ENCODE measurements at places on chromosomes 13 and 19.

DNA sequence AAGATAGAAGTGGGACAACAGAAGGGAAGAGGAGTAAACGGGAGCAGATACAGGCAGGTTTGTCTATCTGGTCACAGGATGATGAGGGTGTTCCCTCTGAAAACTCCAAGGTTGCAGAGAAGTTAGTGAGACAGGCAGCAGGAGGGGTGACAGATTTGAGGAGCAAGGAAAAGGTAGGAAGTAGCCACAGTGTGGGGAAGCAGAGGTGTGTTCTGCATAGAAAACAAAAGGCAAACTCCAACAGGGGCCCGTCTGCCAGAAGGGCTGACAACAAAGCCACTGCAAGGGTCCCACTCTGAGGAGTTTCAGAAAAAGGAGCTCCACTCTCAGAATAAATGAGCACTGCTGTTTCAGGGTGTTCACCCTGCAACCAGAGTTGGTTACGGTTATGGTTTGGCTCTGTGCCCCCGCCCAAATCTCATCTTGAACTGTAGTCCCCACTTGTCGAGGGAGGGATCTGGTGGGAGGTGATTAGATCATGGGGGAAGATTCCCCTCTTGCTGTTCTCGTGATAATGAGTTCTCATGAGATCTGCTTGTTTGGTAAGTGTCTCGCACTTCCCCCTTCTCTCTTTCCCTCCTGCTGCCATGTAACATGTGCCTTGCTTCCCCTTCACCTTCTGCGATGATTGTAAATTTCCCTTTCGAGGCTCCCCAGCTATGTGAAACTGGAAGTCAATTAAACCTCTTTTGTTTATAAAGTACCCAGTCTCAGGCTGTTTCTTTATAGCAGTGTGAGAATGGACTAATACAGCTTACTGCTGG is 32.1 kb downstream of the SMAD9 start:
- DNase-seq: no peak

DNA sequence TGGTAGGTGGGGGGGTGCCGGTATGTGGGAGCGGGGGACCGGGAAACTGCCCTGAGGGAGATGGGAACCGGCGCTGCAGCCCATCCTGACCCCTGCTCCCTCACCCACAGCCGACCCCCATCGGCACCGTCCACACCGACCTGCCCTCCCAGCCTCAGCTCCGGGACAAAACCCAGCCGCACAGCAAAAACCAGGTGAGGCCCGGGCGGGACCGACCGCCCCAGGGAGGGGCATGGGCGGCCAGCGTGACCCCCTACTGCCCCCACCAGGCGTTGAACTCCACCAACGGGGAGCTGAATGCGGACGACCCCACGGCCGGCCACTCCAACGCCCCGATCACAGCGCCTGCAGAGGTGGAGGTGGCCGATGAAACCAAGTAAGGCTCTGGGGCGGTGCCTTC is 35.9 kb downstream of the BTBD2 start:
- no peak for DNase-seq

DNA sequence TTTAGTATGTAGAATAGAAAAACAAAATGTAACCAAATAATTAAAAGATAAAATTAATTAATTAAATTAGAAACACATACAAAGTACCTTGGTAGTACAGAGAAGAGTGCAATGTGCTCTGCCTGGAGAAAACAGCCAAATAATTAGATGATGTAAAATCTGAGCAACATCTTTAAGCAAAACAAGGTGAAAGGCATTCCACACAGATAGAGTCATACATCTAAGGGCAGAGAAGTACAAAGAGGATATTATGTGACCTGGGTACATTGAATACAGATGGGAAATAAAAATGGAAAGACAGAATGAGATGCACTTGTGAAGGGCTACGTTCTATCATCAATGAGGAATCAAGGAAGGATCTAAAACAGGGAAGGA is 25.2 kb upstream of the FNDC3A start:
- DNase-seq: no peak

DNA sequence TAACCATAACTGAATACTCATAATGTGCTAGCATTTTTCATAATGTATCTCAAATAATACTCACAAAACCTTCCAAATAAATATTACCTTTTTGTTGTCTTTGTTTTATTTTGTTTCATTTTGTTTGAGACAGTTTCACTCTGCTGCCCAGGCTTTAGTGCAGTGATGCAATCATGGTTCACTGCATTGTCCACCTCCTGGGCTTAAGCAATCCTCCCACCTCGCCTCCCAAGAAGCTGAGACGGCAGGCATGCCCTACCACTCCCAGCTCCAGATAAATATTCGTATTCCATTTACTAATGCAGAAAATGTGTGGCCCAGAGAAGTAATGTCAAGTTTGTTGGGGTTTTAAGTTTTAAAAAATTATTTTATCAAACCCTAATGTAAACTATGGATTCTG is 739.1 kb downstream of the GPC5 start:
- DNase-seq: no peak

DNA sequence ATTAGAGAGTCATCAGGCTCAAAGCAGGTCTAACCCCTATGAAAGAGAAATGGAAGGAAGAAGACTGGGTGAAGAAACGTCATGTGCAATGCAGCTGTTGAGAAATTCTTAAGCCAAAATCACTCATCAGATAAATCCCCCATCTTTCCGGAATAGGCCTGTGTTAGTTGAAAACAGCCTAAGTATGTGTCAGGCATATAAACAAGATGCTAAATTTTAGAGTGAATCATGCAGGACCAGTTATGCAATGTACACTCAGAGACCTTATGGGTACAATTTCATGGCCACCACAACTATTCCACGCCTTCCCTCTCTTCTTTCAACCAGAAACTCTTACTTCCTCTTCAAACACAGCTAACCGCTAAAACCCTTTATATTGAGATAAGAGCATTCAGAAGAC is 717.7 kb upstream of the ATXN8OS start:
- no peak for DNase-seq

GRCh38 chr13:94080527-94080926 is 399.0 kb downstream of the DCT start:
- DNase-seq: no peak

DNA sequence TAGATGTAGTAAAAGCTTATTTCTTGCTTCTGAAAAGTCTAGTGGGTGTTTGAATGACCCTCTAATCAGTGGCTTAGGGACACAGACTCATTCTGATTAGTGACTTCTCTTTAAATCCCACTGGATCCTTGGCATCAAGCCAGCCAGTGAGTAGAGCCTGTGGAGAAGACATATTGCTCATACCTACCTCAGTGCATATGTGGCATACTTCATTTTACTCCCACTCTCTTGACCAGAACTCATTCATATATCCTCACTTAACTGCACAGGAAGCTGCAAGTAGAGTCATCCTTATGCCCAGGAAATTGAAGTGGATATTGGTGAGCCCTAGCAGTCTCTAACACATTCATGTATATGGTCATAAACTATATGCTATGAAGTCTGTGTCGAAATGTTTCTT is 148.3 kb downstream of the PDS5B start:
- DNase-seq: no peak

DNA sequence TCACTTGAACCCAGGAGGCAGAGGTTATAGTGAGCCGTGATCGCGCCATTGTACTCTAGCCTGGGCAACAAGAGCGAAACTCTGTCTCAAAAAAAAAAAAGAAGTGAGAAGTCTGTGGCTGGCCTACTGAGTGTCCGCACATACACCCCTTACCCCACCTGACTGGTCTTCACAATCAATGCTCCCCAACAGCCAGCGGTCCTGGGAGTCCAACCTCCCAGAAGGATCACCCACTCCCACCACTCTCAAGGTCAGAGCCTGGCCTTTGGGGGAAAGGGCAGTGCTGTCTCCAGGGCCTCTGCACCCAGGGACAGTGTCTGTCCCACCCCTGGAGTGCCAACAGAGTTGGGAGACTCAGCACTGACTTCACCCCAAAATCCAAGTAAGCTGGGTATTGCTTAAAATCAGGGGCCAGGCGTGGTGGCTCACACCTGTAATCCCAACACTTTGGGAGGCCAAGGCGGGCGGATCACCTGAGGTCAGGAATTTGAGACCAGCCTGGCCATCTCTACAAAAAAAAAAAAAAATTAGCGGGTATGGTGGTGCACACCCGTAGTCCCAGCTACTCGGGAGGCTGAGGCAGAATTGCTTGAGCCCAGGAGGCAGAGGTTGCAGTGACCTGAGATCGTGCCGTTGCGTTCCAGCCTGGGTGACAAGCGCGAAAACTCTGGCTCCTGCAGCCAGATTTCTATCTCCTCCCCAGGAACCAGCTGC is 2.3 kb upstream of the CD320 start:
- DNase-seq: no peak

DNA sequence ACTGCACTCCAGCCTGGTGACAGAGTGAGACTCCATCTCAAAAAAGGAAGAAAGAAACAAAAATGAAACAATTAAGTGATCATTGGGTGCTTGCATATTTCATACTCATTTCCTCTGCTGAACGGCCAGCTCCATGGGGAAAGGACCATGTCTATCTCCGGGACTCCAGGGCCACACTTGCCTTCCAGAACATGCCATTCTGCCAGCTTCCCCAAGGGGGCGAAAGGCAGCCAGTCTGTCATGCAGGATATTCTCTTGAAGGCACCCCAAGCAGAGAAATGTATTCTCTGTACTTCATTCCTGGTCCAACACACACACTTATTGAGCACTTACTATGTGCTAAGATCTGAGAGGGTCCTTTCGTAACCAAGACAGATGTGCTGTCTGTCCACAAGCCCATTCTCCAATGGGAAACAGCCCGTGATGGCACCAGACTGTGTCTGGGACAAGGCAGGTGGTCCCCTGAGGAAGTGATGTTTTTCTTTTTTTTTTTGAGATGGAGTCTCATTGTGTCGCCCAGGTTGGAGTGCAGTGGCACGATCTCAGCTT is 10.2 kb upstream of the CARM1 start:
- DNase-seq: peak; percentile 68

DNA sequence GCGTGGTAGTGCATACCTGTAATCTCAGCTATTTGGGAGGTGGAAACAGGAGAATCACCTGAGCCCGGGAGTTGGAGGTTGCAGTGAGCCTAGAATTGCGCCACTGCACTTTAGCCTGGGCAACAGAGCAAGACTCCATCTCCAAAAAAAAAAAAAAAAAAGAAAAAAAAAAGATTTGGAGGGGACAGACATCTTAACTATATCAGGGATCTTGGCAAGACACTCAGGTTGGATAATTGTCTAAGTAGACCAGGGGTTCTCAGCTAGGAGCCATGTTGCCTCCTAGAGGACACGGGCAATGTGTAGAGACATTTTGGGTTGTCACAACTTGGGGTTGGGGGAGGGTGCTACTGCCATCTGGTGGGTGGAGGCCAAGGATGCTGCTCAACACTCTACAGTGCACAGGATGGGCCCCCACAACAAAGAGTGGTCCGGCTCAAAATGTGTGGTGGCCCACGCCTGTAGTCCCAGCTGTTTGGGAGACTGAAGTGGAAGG is 1.9 kb upstream of the ZNF580 start:
- DNase-seq: peak; percentile 94

DNA sequence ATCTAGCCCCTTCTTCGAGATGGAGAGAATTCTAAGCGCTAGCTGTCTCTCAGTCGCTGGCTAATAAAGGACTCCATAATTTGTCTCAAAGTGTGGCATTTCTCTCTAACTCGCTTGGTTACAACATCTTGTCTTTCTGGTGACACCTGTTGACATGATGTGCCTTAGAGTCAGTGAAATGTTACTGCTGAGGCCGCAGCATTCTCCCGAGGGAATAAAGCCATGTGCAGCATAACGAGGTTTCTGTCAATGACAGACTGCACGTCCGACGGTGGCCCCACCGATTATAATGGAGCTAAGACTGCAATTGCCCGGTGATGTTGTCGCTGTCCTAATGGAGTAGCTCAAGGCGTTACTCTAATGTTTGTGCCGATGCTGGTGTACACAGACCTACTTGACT is 20.3 kb upstream of the GPR32 start:
- peak; percentile 66 for DNase-seq

- DNase-seq: no peak
Measured at GRCh38 chr13:28505543-28506135, 10.7 kb upstream of the FLT1 start.

DNA sequence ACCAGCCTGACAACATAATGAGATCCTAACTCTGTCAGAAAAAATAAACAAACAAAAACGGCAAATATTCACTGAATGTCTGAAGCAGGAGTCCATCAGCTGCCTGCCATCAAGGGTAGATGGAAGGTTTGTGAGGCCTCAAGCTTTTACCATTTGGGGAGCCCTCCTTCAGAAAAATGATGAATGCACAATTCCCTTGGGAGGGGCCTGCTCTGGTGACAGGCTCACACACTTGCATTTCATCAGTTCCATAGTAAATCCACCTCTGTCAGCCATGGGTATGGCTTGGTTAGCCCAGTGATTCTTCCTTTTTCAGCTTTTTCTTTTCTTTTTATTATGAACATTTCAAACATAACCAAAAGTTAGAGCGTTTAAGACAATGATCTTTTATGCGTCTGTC is 26.3 kb upstream of the KATNAL1 start:
- peak; percentile 67 for DNase-seq

- DNase-seq: peak; percentile 75
Measured at GRCh38 chr19:55305491-55305890, 19.6 kb downstream of the TMEM150B start.

Data from NAMALWA (cell line).